ENCODE measurements at places on chromosomes 3 and 15. TPM values are rescaled to one million over a fixed set of nuclear protein-coding genes. Genes with fewer than 3 reads are reported as not detected.
A peak's percentile ranks its signal among the peaks of the same experiment; 100 is the strongest.

The PRICKLE2 gene
- 0.95 TPM for polyA plus RNA-seq

The ZMYND10 gene
- 0.51 TPM for polyA plus RNA-seq

The DLEC1 gene
- polyA plus RNA-seq: 0.05 TPM

- H3K27me3 ChIP-seq: no peaks in the 10 kb centered on the region
- H3K4me1 ChIP-seq: no peaks in the 10 kb centered on the region
- H3K36me3 ChIP-seq: no peaks in the 10 kb centered on the region
- no peak for DNase-seq
- no peak overlapping the region for H3K27ac ChIP-seq
Measured at GRCh38 chr15:49331442-49331841, 91.6 kb upstream of the FGF7 start.

- no peaks in the 10 kb centered on the region for H3K36me3 ChIP-seq
- H3K4me1 ChIP-seq: peaks cover 13% of the 10 kb centered on the region
- no peak for DNase-seq
- H3K27me3 ChIP-seq: no peaks in the 10 kb centered on the region
Measured at GRCh38 chr3:53817211-53817610, 29.0 kb downstream of the CHDH start.

- no peak overlapping the region for H3K27ac ChIP-seq
- no peak for DNase-seq
- peaks cover 3% of the 10 kb centered on the region for H3K4me1 ChIP-seq
- no peaks in the 10 kb centered on the region for H3K36me3 ChIP-seq
Measured at GRCh38 chr3:39292961-39293360, 13.1 kb upstream of the CX3CR1 start.

DNA sequence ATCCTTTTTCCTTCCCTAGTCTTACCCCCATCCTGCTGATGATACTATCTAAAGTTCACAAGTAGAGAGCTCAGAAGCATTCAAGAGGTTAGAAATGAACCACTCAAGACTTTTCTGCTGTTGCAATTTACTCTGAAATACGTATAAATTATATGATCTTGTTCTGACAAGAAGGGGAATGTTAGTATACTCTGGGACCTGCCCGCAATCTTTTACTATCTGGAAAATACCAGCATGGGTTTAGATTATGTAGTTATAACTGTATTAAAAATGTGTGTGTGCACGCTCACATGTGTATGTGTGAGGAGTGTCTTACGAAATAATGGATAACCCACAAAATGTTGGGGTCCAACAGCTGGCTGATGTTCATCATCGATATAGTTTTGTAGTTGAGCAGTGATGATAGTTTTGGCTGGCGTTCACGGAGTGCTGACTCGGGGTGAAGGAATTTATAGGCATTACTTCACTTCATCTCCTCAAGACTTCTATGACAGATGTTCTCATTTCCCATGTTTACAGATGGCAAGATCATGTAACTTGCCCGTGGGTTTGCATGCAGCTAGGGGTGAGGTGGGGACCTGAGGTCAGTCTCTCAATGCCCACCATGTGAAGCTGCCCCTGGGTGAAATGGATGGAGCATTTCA lies 297.5 kb upstream of the LYSMD4 start:
- no peak for DNase-seq
- no peaks in the 10 kb centered on the region for H3K27me3 ChIP-seq
- peaks cover 4% of the 10 kb centered on the region for H3K4me1 ChIP-seq
- H3K36me3 ChIP-seq: no peaks in the 10 kb centered on the region
- no peak overlapping the region for H3K27ac ChIP-seq
- H3K4me3 ChIP-seq: no peak overlapping the region

GRCh38 chr15:80823120-80823519 lies 44.0 kb downstream of the CEMIP start:
- H3K36me3 ChIP-seq: no peaks in the 10 kb centered on the region
- H3K27me3 ChIP-seq: no peaks in the 10 kb centered on the region
- H3K4me1 ChIP-seq: no peaks in the 10 kb centered on the region
- DNase-seq: no peak

DNA sequence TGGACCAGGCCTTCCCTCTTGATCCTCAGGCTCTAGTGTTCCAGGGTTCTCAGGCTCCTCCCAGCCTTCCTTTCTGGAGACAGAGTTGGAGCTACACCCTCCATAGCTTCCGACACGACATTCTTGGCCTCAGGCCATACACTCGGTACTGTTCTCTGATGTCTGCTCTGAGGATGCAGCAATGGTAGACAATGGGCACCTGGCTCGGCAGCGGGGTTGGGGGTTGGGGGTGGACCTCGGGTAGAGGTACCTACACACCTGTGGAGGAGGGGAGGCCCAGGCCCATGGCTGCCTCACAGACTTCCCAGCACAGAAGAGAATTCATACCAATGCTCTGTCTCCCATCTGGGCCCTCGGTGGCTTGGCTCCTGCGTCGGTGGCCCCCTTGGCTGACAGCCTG lies 21.4 kb downstream of the CCDC13 start:
- H3K27ac ChIP-seq: no peak overlapping the region
- peaks cover 4% of the 10 kb centered on the region for H3K4me1 ChIP-seq
- no peaks in the 10 kb centered on the region for H3K36me3 ChIP-seq
- DNase-seq: no peak
- no peak overlapping the region for H3K4me3 ChIP-seq
- H3K27me3 ChIP-seq: no peaks in the 10 kb centered on the region

DNA sequence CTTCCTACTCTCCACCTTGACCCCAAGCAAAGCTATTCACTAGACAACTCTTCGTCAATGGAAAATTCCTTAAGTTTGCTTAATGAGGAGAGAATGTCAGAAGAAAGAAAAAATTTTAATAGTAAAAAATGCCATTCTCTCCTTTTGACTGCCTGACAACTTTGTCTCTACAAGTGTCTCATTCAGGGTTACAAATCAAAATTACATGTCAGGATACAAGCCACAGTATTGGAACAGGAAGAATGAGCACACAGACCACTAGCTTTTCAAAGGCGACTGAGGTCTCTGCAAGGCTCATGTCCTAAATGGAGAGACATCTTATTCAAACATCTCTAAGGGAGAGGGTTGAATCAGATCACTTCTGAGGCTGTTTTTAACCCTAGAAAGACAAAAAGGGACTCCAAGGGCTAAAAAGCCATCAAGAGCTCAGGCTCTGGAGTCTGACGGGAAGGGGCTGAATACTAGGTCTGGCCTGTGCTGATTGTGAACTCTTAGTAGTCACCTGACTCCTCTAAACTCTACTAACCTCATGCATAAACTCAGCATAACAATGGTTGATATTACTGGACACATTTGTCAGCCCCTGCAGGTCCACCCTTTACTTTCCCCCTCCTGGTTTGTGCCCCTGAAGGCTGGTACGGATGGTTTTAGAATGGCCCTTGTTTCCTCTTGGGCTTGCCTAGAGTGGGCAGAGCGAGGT lies 12.8 kb upstream of the MEIS2 start:
- H3K27me3 ChIP-seq: peaks cover 10% of the 10 kb centered on the region
- no peaks in the 10 kb centered on the region for H3K4me1 ChIP-seq
- no peak for DNase-seq
- H3K27ac ChIP-seq: no peak overlapping the region

- no peaks in the 10 kb centered on the region for H3K36me3 ChIP-seq
- H3K4me1 ChIP-seq: no peaks in the 10 kb centered on the region
- DNase-seq: no peak
- no peaks in the 10 kb centered on the region for H3K27me3 ChIP-seq
- no peak overlapping the region for H3K27ac ChIP-seq
Measured at GRCh38 chr15:78977091-78977571, 32.3 kb upstream of the CTSH start.

GRCh38 chr3:140552403-140552802 lies 125.5 kb upstream of the TRIM42 start:
- H3K27ac ChIP-seq: no peak overlapping the region
- DNase-seq: no peak
- H3K36me3 ChIP-seq: no peaks in the 10 kb centered on the region
- H3K27me3 ChIP-seq: no peaks in the 10 kb centered on the region
- no peak overlapping the region for H3K4me3 ChIP-seq

DNA sequence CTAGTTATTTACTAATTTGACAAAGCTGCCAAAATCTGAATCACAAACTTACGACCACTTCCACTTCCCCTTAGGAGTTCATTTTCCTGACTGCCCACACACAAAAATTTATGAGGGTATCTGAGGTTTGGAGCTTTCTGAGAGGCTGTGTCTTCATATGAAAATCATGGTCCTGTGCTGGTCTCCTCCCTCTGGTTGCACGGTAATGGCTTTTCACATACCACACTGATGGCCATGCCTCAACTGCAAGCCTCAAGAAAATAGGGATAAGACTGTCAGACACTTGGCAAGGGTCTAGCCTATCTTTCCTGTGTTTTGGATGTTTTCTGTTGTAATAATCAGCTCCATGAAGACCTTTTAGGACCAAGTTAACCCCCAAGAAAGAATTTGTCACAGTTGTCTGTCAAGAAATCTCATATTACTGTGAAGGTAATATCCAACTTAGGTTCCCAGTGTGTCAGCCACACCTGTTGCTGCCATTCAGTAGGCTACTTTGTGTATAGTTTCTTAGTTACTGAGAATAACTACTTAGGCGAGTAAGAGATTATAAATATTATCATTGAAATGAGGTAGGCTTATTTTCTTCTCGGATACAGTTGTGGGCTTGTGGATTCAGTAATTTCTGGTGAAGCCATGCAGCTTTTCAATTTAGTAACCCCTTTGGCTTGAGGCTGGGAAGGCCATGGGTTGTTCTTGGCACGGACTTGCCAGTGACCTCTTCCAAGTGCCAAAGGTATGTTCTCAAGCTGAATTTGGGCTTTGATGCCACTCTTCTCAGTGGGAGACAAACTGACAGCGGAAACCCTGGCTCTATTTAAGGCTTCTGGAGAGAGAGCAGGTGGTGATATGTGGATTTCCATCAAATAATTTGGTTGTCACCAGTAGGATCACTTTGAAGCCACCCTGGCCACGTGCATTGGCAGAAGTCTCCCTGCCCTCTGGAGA lies 101.1 kb downstream of the RYR3 start:
- peak overlapping the region; percentile 27 for H3K4me3 ChIP-seq
- DNase-seq: peak; percentile 63
- peaks cover 45% of the 10 kb centered on the region for H3K4me1 ChIP-seq
- H3K36me3 ChIP-seq: no peaks in the 10 kb centered on the region

DNA sequence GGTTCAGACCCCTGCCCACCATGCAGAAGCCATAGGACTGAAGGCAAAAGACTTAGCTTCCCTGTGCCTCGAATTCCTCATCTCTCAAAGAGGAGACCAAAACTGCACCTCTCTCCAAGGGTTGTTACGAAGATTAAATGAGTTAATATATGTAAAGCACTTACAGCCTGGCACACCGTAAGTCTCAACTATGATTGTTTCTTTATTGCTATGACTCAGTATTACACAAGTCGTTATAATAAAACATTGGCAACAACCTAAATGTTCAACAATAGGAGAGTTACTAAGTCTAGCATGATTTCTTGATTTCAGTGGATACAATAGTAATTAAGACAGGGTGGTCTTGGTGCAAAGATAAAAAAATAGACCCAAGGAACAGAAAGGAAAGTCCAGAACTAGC lies 19.6 kb upstream of the FGD5 start:
- no peaks in the 10 kb centered on the region for H3K27me3 ChIP-seq
- no peak overlapping the region for H3K27ac ChIP-seq
- H3K4me1 ChIP-seq: no peaks in the 10 kb centered on the region
- no peak for DNase-seq

DNA sequence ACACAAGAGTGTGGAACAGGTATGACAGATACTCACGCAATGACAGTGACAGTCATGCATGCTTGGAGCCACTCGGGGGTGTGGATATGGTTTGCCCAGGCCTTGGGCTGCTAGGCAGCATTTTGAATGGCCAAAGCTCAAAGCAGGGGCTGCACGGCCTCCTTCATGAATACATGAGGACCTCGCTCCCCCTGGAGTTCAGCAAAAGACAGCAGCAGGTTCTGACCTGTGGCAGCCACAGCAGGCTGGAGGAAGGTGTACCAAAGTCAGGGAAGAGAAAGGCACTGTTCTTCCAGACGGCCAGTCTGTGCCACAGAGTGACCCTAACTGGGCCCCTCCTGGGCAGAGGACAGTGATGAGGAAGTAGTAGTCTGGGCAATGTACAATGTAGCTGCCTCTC lies 88.2 kb upstream of the C2CD4B start:
- no peak overlapping the region for H3K4me3 ChIP-seq
- H3K27me3 ChIP-seq: no peaks in the 10 kb centered on the region
- H3K27ac ChIP-seq: no peak overlapping the region
- no peak for DNase-seq
- no peaks in the 10 kb centered on the region for H3K36me3 ChIP-seq

GRCh38 chr3:171072432-171072831 lies 45.9 kb upstream of the SLC2A2 start:
- no peak overlapping the region for H3K27ac ChIP-seq
- H3K27me3 ChIP-seq: no peaks in the 10 kb centered on the region
- no peaks in the 10 kb centered on the region for H3K36me3 ChIP-seq
- no peak overlapping the region for H3K4me3 ChIP-seq
- no peak for DNase-seq
- H3K4me1 ChIP-seq: no peaks in the 10 kb centered on the region

- no peak overlapping the region for H3K27ac ChIP-seq
- H3K27me3 ChIP-seq: no peaks in the 10 kb centered on the region
- no peak overlapping the region for H3K4me3 ChIP-seq
- no peaks in the 10 kb centered on the region for H3K4me1 ChIP-seq
- DNase-seq: peak; percentile 19
Measured at GRCh38 chr15:99986297-99987118, 253.3 kb upstream of the LYSMD4 start.

DNA sequence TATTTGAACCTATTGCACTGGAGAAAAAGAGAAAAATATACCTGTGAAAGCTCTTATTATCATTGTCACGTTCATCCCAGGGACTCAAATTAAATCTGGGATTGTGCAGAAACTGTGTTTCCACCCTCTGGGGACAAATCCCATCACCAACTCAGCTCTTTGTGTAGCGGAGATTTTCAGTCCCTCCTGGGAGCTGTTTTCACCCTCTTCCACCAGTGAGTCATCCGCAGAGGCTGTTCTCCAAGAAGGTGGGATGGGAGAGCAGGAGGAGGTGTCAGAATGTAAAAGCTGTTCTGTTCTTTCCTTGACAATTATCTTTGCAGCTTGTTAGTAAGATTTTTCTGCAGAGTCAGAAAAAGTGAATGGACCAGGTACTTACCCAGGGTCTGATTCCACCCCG lies 28.0 kb downstream of the SV2B start:
- H3K36me3 ChIP-seq: no peaks in the 10 kb centered on the region
- no peaks in the 10 kb centered on the region for H3K4me1 ChIP-seq
- no peak overlapping the region for H3K4me3 ChIP-seq
- no peaks in the 10 kb centered on the region for H3K27me3 ChIP-seq
- DNase-seq: no peak

DNA sequence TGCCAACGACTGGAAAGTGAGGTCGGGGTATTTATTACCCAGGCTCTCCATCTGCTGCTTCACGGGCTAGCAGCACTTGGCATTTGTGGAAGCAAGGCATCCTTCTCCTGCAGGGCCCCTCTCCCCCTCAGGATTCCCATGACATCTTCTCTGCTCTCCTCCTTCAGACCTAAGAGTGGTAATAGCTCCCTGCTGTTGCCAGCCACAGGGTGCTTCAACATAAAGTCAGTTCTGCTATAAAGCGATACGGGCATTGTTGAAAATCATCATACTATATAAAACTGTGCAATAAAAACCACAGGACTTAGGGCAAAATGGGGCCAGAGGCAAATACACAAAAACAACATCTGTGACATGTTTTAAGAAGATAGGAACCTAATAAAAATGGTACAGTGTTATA lies 391.8 kb upstream of the ADAMTS9 start:
- no peak overlapping the region for H3K27ac ChIP-seq
- no peak overlapping the region for H3K4me3 ChIP-seq
- H3K27me3 ChIP-seq: no peaks in the 10 kb centered on the region
- no peaks in the 10 kb centered on the region for H3K4me1 ChIP-seq
- DNase-seq: no peak
